CD4-positive, alpha-beta T cell treated with Interleukin-15 for 4 hours (primary cell): ENCODE measurements at places on chromosomes 12 and 14.
A peak's percentile ranks its signal among the peaks of the same experiment; 100 is the strongest.

- DNase-seq: no peak
Observed at GRCh38 chr14:34926552-34926951, 51.4 kb upstream of the BAZ1A start.

DNA sequence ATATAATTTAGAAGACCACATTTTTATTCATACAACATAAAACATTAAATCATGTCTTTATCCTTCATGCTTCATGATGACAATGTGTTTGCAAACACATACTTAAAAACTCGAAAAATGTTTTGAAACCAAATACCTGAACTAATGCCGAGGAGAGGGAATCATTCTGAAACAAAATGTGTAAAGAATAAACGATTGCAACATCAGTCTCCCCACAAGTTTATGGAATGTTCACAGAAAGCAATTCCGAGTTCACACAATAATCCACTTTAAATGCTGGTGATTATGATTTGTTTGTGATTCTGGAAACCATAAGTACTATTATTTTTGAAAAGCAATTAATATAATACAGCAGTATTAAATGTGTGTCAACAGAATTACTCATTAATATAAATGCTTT lies 84.5 kb upstream of the PDZRN4 start:
- no peak for DNase-seq

DNA sequence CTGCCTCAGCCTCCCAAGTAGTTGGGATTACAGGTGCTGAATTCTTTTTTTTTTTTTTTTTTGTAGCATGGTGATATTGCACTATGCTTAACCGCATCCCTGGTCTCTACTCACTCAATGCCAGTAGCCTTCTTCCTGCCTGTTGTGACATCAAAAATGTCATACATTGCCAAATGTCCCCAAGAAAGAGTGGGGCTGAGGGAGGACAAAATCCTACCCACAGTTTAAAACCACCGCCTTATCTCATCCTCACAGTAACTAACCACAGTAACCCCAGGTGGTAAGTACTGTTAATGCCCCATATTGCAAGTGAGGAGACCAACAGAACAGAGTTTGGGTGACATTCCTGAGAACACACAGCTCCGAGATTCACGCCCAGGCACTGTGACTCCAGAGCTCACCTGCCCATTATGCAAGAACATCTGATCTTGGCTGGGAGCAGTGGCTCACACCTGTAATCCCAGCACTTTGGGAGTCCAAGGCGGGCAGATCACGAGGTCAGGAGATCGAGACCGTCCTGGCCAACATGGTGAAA lies 19.6 kb downstream of the MORN3 start:
- peak; percentile 44 for DNase-seq

- DNase-seq: no peak
Observed at GRCh38 chr12:52634266-52635056, 16.1 kb upstream of the KRT73 start.

GRCh38 chr14:45679853-45680252 lies 426.9 kb upstream of the MIS18BP1 start:
- no peak for DNase-seq
